ENCODE measurements at places on chromosomes 1 and 21.

GRCh38 chr1:208010487-208011071 lies 99.7 kb upstream of the CD34 start:
- DNase-seq = no peak

DNA sequence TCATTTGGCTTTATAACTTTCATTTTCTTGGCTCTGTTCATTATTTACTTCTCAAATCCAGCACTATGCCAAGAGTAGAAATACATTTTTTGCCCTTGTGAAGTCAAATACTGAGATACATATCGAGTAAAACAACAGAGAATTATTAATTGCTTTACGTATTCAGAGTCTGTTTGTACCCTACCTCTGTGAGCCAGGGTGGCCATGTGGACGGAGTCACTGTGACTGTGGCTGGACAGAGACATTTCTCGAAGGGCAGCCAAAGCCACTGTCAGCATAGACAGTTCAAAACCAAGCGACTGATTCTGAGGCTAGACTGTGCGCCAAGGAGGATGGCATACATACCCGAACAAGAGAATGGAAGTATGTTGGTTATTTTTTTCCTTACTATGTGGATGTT lies 391.0 kb upstream of the PROX1 start:
- DNase-seq = no peak

- no peak for DNase-seq
Observed at GRCh38 chr1:20210736-20211460, 24.6 kb upstream of the PLA2G2C start.

DNA sequence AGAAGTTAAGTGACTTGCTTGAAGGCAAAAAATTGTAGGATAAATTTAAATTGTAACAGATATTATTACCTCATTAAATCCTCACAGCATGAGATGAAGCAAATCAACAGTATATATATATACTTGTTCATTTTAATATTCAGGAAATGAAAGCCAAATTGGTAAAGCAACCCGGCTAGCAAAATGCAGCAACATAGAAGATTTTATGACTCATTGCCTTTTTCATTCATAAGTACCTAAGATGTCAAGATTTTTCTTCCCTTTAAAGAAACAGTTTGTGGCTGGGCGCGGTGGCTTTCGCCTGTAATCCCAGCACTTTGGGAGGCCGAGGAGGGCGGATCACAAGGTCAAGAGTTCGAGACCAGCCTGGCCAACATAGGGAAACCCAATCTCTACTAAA lies 190.5 kb upstream of the NRIP1 start:
- DNase-seq = no peak

DNA sequence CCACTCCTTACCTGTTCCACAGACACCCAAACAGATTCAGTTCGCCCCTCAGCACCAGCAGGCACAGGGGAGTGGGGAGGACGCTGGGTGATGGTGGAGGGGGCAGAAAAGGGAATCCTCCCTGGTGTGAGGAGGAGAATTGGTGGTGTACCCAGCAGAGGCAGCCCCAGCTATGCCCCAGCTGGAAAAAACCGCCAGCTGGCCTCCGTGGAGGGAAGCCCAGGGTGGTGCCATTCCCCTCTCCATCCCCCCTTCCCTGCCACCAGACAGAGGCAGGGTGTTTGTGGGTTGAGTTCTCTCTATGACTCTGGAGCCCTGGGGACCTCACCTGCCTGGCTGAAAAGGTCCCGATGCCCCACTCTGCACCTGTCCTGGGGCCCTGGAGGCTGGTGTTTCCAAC lies 27.9 kb downstream of the OPTC start:
- DNase-seq = no peak

DNA sequence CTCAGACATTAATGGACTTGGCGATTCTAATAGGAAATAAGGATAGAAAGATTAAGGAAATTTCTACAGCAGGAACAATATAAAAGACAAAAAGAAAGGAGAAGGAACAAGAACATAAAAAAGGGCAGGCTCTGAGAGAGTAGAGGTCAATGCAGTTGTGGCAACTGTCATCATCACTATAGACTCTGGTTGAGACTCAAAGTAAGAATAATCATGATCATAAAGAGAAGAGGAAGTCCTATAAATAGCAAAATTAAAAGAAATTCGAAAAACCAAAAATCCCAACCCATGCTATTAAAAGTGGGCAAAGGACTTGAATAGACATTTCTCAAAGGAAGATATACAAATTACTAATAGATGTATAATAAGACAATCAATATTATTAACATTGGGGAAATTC lies 14.4 kb upstream of the XCL1 start:
- DNase-seq = no peak

- DNase-seq = no peak
Observed at GRCh38 chr1:91742848-91743292, 143.1 kb downstream of the TGFBR3 start.

GRCh38 chr1:101153692-101154091 lies 83.1 kb upstream of the S1PR1 start:
- DNase-seq = no peak

- no peak for DNase-seq
Observed at GRCh38 chr21:46063227-46063626, 34.7 kb upstream of the COL6A2 start.

DNA sequence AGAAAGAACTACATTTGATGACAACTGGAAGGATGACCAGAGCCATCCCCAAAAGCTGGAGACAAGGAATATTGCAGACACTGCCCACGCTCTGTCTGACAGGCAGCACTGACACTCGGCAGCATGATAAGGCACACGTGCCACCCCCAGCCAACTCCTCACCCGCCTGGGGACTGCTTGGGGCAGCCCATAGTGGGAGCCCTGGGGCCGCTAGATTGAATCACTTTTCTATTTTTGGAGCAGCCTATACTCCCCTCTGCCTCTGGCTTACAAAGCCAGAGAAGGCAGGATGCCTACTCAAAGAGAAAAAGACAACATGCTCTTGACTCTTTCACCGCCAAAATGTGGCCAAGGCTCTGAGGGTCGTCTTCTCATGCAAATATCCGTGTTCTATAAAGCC lies 1.3 kb downstream of the SMG5 start:
- DNase-seq = peak; percentile 29

- no peak for DNase-seq
Observed at GRCh38 chr1:116544588-116545358, 26.1 kb downstream of the CD58 start.

All from CD4-positive, alpha-beta T cell treated with Interleukin-17A for 1 hour (primary cell).